ENCODE measurements at places on chromosomes 3 and 15.

DNA sequence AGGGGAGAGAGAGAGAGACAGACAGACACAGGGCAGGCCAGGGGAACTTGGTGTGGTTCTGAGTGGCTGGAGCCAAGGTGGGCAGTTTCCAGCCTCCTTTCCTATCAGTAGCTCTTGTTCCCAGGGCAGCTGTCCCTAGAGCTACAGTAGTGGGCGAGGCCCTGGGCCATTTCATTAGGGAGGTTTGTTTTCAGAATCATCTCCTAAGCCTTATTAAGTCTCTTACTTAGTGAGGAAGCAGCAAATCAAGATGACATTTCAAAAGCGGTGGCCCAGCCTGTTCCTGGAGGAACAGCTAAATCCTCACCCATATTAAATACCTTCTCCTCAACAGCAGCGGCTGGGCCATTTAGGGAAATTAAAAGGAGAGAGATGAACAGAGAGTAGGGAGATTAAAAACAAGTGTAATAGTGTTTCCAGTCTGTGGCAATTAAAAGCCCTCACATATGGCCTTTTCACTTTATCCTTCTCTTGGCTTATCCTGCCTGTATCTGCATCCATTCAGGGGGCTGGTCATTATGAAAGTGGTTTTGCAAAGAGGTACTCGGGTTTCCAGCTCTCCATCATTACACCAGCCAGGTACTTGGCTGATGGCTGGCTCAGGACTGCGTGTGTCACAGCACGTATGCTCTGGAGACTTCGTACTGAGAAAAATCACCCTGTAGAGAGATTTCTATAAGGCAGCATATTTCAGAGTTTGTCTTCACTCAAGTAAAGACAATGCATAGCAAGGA lies 91.9 kb upstream of the PRR23C start:
- no peak for DNase-seq

DNA sequence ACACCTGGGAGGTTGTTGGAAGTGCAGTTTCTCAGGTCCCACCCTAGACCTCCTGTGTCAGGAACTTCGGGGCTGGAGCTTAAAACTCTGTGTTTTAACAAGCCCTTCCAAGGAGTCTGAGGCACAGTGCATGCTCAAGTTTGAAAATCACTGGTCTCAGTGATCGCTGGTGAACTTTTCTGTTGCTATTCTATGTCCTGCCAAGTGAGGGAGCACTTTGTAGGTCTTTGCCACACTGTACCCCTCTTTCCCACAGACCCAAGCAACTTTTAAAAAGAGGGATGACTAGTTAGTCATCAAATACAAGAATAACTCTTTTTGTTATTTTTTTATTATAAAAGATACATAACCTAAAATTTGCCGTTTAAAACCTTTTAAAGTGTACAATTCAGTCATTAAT lies 133.7 kb downstream of the AGBL1 start:
- DNase-seq: no peak

DNA sequence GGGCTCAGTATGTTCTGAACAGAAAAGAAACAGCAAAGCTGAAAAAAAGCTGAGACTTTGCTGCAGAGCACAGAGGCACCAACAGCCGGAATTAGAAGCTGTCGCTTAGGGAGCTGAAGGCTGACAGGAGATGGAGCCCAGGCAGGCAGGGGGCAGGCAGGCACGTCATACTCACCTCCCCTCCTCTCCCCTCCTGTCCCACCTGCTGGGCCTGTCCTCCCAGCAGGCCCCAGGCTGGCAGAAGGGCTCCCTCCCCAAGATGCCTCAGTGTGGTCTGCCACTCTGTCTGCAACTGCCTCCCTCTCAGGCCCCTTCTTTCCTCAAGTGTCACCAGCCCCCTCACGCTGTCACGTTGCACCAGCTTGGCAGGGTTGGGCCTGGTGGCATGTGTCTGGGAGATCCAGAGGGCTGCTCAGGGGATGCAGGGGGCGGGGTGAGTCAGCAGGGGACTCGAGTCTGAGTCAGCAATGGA lies 3.2 kb upstream of the ANKRD63 start:
- DNase-seq: no peak

DNA sequence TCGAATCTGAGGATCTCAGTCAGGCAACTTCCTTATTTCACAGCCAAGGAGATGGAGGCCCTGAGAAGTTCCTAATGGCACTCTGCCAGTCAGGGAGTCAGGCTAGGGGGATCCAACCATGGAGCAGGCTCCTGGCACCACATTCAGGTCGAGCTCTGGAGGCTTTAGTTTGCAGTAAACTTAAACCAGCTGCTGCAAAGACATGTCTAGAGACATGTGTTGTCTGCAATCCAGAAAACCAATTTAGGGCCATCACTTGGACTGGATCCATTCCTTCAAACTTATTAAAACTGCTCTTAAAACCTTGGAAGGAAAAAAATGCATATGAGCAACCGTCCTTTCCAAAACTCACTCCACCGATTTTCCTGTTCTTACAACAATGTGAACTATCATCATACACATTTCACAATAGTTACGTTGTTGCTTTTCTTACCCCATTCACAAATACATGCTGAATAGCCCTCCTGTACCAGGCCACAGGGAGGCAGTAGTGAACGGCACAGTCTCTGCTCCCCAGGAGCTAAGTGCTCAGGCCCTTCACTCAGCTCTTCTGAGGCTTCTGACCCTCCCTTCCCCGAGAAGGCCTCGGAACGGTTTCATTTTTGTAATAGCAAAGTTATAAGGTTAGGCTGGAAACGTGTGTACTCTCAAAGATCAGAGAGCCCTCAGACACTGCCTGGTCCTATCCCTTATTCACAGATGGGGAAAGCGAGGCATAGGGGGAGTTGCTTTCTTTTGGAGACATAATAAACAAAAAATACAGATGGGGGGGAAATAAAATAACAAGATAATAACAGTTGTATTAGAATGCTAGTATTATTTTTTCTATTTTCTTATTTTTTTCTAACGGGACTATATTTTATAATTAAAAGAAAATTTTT lies 20.1 kb downstream of the RFT1 start:
- DNase-seq: peak; percentile 63

GRCh38 chr3:45182915-45183871 lies 37.0 kb upstream of the CDCP1 start:
- peak; percentile 25 for DNase-seq

GRCh38 chr15:74179101-74179841 lies 5.8 kb downstream of the ISLR start:
- DNase-seq: peak; percentile 93

DNA sequence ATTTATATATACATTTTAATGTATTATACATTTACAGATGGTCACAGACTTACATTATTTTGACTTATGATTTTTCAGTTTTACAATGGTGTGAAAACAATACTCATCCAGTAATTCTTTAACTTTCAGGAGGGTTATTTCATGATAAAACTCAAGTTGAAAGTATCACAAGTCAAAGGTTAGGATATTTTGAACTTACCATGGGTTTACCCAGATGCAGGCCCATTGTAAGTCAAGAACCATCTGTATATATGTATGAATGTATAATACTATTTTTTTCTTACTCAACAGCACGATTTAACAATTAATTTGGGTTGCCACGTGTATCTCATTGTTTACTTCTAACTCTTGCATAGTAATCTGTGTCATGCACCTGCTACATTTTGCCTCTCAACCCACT lies 1002.0 kb downstream of the OTOL1 start:
- no peak for DNase-seq
